ENCODE measurements at places on chromosomes 13 and 19. TPM values are rescaled to one million over a fixed set of nuclear protein-coding genes. Genes with fewer than 3 reads are reported as not detected.

Gene FNDC3A
- total RNA-seq, result 28.4 TPM

Gene CEACAM19
- 3.8 TPM for total RNA-seq

Gene DACH1
- total RNA-seq, result 3.7 TPM

Gene FXYD5
- total RNA-seq, result 12.2 TPM

Gene CACNG8
- 1.4 TPM for total RNA-seq

Gene HIPK4
- total RNA-seq, result 0.18 TPM

Gene CERS1
- 15.2 TPM for total RNA-seq

Measured in cardiac muscle cell (in vitro differentiated cells and primary cell).